ENCODE measurements at places on chromosomes 3 and 15. TPM values are rescaled to one million over a fixed set of nuclear protein-coding genes. Genes with fewer than 3 reads are reported as not detected.

DNA sequence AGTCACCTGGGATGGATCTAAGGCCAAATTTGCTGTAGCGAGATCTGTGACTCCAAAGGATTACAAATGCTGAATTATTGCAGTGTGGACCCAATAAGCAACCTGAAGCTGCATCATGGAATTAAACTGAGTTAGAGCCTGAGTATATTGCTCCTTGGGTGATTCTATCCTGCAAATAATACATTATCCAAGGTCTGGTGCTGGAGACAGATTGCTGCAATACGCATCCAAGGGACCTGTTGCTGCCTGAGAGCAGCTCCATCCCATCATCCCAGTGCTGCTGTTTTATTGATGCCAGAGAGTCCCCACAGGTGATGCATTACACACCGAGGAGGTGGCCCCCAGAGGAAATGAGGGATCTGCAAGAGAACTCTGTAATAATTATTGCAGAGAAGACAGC, 31.6 kb upstream of the PCSK6 start:
- DNase-seq: no peak
- H3K4me3 ChIP-seq: no peak overlapping the region
- H3K27me3 ChIP-seq: peaks cover 31% of the 10 kb centered on the region
- no peak overlapping the region for H3K27ac ChIP-seq
- peaks cover 6% of the 10 kb centered on the region for H3K4me1 ChIP-seq

DNA sequence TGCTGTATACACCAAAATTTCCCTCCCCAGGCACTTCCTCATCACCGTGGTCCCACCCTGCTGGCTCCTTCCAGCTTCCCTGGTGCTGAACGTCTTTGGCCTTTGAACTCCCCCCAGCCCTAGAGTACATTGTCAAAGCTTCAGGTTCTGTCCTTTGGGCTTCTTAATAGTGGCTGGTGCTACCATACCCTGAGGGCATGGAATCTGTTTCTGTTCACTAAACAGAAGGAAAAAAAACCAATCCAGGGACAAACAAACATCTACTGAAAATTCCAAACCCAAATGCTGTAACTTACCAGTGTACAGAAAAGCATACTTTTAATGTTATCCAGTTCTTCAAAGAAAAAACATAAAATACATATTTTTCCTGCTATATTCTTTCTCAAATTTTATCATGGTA, 148.7 kb downstream of the MYLK start:
- no peaks in the 10 kb centered on the region for H3K4me1 ChIP-seq
- peaks cover 12% of the 10 kb centered on the region for H3K27me3 ChIP-seq
- no peaks in the 10 kb centered on the region for H3K36me3 ChIP-seq
- DNase-seq: no peak

DNA sequence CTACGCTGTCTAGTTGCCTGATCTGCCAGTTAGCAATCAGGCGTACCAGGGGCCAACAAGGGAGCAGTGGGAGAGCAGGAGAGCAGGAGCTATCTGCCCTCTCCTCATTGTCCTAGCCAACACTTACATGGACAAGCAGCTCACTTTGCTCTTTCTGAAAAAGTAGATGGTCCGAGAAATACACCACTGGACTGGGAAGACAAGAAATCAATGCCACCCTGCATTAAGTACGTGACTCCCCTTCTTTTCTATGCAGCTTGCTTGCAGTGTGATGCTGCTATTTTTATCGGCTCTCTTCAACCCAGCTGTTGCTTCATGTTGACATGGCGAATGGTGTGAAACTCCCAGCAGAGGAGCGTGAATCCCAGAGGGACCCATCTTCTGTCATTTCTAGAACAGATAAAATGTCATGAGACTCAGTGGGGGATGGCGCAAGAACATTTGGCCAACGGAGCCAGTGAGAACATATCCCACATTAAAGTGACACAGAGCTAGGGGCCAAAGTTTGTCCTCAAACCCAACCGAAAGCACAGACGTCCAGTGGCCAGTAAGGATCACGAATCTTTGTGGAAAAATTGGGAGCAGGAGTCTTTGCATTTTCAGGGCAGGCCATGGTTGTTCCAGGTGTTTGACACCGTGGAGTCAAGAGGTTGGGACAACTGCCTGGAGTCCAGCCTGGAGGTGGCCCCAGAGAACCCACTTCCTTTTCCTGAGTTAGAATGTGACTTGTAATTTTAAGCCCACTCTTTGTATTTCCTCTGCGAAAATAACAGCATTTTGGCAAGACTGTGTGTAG, 53.7 kb upstream of the MEF2A start:
- H3K36me3 ChIP-seq: no peaks in the 10 kb centered on the region
- H3K4me1 ChIP-seq: peaks cover 17% of the 10 kb centered on the region
- no peak for DNase-seq

DNA sequence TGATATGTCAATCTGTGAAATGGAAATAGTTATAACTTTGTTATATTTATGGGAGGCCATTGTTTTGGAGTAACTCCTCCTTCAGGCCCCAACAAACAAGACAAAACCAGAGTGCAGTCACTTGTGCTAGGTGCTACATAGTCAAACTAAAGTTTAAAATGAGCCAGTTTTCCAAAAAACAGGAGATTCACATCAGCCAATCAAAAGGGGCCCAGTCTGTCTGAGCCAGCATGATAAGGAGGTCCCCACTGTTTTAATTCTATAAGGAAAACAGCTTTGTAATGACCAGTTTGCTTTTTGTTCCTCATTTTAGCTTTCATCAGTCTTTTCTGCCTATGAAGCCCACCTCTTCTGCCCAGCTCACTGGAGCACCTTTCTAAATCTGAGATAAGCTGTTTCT, 94.7 kb upstream of the SLC7A14 start:
- H3K27ac ChIP-seq: no peak overlapping the region
- no peaks in the 10 kb centered on the region for H3K36me3 ChIP-seq
- DNase-seq: no peak
- H3K4me3 ChIP-seq: no peak overlapping the region
- H3K4me1 ChIP-seq: no peaks in the 10 kb centered on the region

- no peak for DNase-seq
- no peak overlapping the region for H3K4me3 ChIP-seq
- no peaks in the 10 kb centered on the region for H3K27me3 ChIP-seq
- H3K27ac ChIP-seq: no peak overlapping the region
Measured at GRCh38 chr3:175585898-175586297, 726.8 kb downstream of the NAALADL2 start.

GRCh38 chr15:69298697-69299441, at the start of gene PAQR5:
PAQR5 (plus strand) TSS chr15:69298912; CDS start chr15:69360081, 61,169 bp downstream.
- DNase-seq: no peak
- H3K36me3 ChIP-seq: no peaks in the 10 kb centered on the region
- no peaks in the 10 kb centered on the region for H3K4me1 ChIP-seq

- no peak for DNase-seq
- H3K27ac ChIP-seq: no peak overlapping the region
- H3K4me3 ChIP-seq: no peak overlapping the region
- peaks cover 20% of the 10 kb centered on the region for H3K4me1 ChIP-seq
Measured at GRCh38 chr3:188051801-188052168, 102.2 kb upstream of the LPP start.

GRCh38 chr3:108150200-108150599, 59.4 kb upstream of the CD47 start:
- DNase-seq: no peak
- H3K4me1 ChIP-seq: peaks cover 7% of the 10 kb centered on the region
- no peaks in the 10 kb centered on the region for H3K27me3 ChIP-seq
- H3K36me3 ChIP-seq: peaks cover 12% of the 10 kb centered on the region
- no peak overlapping the region for H3K27ac ChIP-seq

DNA sequence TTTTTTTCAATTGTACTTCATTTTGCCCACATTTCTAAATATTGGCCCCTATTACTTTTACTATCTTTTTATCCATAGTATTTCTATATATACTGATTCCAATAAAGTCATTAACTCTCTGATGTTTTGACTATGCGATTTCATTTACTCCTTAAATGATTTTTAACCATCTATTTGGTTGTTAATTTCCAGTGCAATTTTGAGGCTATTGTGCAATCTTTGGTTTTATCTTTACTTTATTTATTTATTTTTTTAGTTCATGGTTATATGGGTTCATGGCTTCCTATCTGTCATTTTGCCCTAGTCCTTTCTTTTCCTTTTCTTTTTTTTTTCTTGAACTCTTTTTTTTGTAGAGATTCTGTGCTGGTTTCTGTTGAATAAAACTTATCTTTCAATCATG, 1408.0 kb upstream of the GBE1 start:
- no peak for DNase-seq
- H3K4me1 ChIP-seq: no peaks in the 10 kb centered on the region
- H3K4me3 ChIP-seq: no peak overlapping the region
- no peak overlapping the region for H3K27ac ChIP-seq
- H3K27me3 ChIP-seq: no peaks in the 10 kb centered on the region

DNA sequence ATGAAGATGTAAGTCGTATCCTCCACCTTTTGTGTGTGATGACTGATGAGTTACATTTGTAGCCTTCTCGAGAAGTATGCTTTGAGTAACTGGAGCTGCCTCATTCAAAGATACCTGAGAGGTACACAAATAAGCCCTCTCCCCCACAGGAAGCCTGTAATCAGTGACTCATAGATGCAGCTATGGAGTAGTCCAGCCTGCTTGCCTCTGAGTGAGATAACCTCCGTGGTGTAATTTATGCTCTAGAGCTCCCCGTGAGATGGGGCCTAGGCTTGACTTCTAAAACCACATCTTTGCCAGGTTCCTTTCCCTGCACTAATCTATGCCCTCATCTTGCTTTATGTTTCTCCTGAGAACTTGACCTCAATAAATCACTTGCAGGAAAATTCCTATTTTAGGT, 291.7 kb downstream of the SUCLG2 start:
- peaks cover 31% of the 10 kb centered on the region for H3K4me1 ChIP-seq
- no peak overlapping the region for H3K27ac ChIP-seq
- H3K36me3 ChIP-seq: no peaks in the 10 kb centered on the region

GRCh38 chr3:10925436-10926255, 66.9 kb upstream of the SLC6A1 start:
- no peak overlapping the region for H3K4me3 ChIP-seq
- peaks cover 14% of the 10 kb centered on the region for H3K27me3 ChIP-seq
- no peak overlapping the region for H3K27ac ChIP-seq
- DNase-seq: no peak

DNA sequence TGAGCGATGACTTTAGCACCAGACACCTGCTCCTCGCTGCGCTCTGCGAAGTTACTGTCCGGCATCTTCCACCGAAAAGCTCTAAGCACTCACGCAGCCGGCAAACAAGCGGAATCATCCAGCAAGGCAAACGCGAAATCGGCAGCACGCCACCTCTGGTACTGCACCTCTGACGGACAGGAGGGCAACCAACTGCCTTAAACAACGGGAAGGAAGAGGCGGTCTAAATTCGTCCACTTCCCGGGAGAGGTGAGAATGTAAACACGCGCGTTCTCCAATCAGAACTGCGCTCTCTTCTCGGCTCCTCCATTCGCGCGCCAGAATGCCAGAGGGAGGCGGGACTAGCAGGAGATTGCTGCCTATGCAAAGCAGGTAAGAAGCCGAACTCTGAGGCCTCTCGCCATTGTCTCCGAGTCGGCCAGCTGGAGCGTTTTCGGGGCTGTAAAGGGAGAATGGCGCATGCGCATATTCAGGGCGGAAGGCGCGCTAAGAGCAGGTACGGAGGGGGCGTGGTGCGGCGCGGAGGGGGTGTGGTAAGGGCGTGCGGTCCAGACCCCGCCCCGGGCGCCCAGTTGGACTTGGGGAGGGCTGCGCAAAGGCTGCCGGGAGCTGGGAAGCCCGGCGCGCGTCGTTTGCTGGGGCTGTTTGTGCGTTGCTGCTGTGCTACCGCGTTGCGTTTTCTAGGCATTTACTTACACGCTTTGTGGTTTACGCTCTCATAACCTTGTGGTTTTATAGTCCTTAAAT, at the start of the genes BTD and HACL1:
Gene BTD (plus strand): TSS at position 347 of the 747 bp plus-strand sequence. CDS start 33,695 bp downstream, outside the sequence.
Gene HACL1 (minus strand): TSS at position 171 of the 747 bp plus-strand sequence. CDS start 106 bp downstream, at position 65.
- H3K4me3 ChIP-seq: peak within 1 kb of the TSS; percentile 100
- H3K36me3 ChIP-seq: peaks cover 48% of the 10 kb centered on the region
- peak; percentile 98 for DNase-seq

- no peaks in the 10 kb centered on the region for H3K36me3 ChIP-seq
- H3K27me3 ChIP-seq: peaks cover 18% of the 10 kb centered on the region
- H3K27ac ChIP-seq: no peak overlapping the region
- no peaks in the 10 kb centered on the region for H3K4me1 ChIP-seq
- no peak for DNase-seq
Measured at GRCh38 chr15:78837543-78837942, 26.3 kb upstream of the ADAMTS7 start.

- no peak overlapping the region for H3K27ac ChIP-seq
- no peak for DNase-seq
- H3K27me3 ChIP-seq: peaks cover 3% of the 10 kb centered on the region
- no peaks in the 10 kb centered on the region for H3K4me1 ChIP-seq
- no peaks in the 10 kb centered on the region for H3K36me3 ChIP-seq
- no peak overlapping the region for H3K4me3 ChIP-seq
Measured at GRCh38 chr15:66214246-66214645, 39.3 kb downstream of the MEGF11 start.

DNA sequence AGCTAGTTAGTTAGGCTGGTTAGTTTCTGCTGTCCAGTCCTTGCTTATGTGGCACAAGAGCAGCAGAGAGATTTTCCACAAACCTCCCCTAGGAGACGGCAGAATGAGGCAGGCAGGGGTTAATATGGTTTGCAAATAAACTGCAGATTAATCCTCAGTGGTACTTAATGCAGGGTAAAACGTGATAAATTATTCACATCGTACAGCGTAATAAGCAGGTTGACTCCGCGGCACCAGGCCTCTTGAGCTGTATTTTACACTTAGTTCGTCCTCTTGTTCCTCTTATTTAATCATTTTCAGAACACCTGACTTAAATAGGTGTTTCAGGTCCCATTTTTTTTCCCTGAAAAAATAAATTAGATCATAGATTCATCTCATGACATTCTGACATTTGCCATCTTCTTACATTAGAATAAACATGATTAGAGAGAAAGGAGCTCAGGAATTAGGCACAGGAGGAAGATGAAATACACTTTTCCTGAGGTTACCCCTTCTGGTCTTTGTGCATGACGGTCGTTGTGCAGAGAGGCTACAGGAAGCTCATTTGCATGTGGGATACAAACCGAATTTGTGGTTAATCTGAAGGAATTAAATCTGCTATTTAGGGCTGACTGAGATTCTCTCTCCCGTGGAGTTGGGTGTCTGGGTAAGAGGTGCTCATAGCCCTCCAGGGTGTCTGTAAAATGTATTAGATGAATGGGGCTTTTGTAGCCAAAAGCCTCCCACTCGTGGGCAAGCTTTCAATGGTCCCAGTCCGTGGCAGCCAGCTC, 27.1 kb upstream of the VPS8 start:
- H3K4me3 ChIP-seq: no peak overlapping the region
- H3K27ac ChIP-seq: no peak overlapping the region
- DNase-seq: no peak
- H3K4me1 ChIP-seq: peaks cover 28% of the 10 kb centered on the region
- H3K36me3 ChIP-seq: no peaks in the 10 kb centered on the region
- peaks cover 8% of the 10 kb centered on the region for H3K27me3 ChIP-seq

The CCDC80 gene
- 0.40 TPM for total RNA-seq

The RHCG gene
- total RNA-seq: not detected

The GOLGA6D gene
- total RNA-seq: not detected

The CYP8B1 gene
- not detected for total RNA-seq

The MINDY2 gene
- 18.0 TPM for total RNA-seq

All from activated CD4-positive, alpha-beta memory T cell treated with anti-CD3 and anti-CD28 coated beads, Interleukin-2, amount 10 ng/mL, durations not matched to agents 7 days and 5 days (primary cell).